Stimulated activated memory B cell treated with anti-CD40 and anti-IgM and Interleukin-4, amounts not matched to agents 10 μg/mL and 1 μg/mL and 100 μg/mL, for 72 hours (primary cell): ENCODE measurements at places on chromosomes 4 and X.

GRCh38 chr4:164807611-164808010 is 53.7 kb downstream of the SMIM31 start:
- no peak for ATAC-seq

- ATAC-seq, result no peak
Observed at GRCh38 chr4:751676-752075, 46.0 kb downstream of the PCGF3 start.

DNA sequence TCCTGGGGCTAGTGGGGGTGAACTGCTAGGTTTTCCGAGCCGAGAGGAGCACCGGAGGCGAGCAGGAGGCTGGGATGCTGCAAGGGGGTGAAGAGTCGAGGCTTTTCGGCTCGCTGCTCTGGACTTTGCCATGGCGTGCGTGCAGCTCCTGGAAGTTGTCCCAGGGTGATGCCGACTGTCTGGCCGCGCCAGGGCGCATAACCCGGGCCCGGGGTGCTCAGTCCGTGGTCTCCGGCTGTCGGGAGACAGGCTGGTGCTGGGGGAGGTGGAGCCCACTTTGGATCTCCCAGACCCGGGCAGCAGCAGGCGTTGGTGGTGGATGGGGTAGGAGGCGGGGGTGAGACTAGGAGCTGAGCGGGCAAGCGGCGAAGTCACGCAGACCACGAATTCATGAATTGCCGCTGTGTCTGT is 793 bp downstream of the GRIA3 start:
- no peak for ATAC-seq

DNA sequence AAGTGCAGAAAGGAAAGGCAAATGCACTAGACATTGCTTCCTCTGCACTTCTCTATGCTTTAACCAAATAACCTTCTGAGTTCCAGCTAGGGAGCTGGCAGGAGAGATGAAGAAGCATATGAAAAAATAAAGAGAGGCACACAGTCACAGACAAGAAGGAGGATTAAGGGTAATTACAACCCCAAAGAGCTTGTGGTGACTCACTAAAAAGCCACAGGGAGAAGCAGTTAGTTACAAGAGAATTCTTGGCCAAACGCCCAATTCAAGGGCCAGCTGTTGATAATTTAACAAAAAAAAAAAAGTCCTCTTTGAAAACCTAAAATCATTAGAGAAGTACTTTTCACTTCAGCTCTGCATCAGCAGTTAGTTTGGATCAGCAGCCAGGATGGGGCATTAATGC is 478.0 kb downstream of the KCNIP4 start:
- ATAC-seq, result no peak

DNA sequence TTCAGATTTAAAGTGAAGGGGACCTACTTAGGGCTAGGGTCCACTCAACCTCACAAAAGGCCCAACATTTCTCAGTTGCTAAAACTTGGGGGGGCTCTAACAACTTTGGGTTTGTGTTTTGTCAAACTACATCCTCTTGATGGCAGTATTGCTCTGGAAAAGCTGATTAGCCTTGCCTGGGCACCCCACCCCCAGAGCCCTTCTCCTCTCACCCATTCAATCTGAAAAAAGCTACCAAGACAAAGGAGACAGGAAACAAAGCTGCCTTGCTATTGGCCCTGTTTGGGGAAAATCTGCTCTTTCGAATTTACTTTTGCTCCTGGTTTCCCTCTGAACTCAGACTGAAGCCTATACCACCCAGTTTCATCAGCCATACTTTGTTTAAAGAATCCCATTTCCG is 195.2 kb upstream of the STK26 start:
- peak; percentile 64 for ATAC-seq

- no peak for ATAC-seq
Observed at GRCh38 chr4:136935871-136936270, 596.4 kb downstream of the PCDH18 start.

- no peak for ATAC-seq
Observed at GRCh38 chrX:136261321-136261720, 10.1 kb upstream of the MAP7D3 start.
